ENCODE measurements at places on chromosomes 4 and X. TPM values are rescaled to one million over a fixed set of nuclear protein-coding genes. Genes with fewer than 3 reads are reported as not detected.

TMEM184C gene
- total RNA-seq = 40.8 TPM

NRK gene
- 18.3 TPM for total RNA-seq

MUC7 gene
- not detected for total RNA-seq

VCX2 gene
- total RNA-seq = not detected

NIPAL1 gene
- 3.8 TPM for total RNA-seq

NDST4 gene
- not detected for total RNA-seq

ARX gene
- total RNA-seq = not detected

RAB9B gene
- 2.2 TPM for total RNA-seq

MTTP gene
- total RNA-seq = 0.29 TPM

IL1RAPL1 gene
- 0.16 TPM for total RNA-seq

TACC3 gene
- 15.0 TPM for total RNA-seq

CT55 gene
- total RNA-seq = not detected

AREG gene
- 1.5 TPM for total RNA-seq

All from astrocyte (in vitro differentiated cells and primary cell).